ENCODE measurements at places on chromosomes 5 and 9.

DNA sequence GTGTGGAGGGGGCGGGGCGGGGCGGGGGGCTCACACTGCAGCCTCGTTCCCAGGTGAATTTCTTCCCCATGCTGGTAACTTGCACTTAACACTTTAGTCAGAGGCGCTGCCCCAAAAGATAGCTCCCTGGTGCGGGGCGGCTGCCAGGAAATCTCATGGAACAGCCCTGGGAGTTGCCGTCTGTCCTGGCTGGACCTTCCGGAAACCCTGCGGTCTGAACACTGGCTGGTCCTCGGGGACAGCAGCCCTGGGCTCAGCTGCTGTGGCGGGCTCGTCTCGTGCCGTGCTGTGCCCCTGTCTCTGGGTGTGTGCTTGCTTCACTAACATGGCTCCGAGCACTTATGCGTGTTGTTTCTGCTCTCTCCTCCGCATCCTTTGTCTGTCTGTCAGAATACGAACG, 25.8 kb downstream of the PTGES2 start:
- no peak for DNase-seq

DNA sequence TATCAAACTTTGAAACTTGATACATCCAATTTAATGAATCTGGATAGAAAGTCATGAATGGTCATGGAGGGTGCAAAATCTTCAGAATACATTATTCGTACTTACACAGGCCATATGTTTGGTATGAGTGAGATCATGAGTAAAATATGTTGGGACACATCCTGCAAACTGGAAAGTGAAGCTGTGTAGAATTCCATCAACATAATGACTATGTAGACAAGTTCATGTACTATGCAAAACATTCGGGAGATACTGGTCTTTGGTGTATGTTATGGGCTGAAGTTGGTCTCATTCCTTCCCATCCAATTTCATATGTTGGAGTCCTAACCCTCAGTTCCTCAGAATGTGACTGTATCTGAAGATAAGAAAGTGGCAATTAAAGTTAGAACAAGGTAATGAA, 18.1 kb upstream of the CTNND2 start:
- DNase-seq: no peak

DNA sequence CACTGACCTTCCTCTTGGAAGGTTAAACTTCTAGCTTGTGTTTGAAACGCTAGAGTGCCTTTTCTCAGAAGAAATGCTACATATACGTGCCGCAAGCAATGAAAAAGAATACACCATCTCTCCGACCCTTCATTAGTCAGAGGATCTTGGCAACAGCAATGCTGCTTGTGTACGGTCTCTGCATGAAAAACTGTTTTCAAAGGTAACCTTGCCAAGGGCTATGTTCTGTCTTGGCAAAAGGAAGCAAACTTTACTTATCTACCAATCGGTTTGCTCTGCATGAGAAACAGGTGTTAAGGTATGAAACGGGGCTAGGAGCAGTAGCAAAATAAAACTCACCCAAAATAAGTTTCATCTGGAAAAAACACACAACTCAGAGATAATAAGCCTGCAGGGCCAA, 297.8 kb downstream of the FBXL17 start:
- no peak for DNase-seq

- no peak for DNase-seq
Observed at GRCh38 chr9:96100385-96101300, 201.3 kb downstream of the HSD17B3 start.

- no peak for DNase-seq
Observed at GRCh38 chr5:79878721-79879336, 112.2 kb downstream of the MTX3 start.

GRCh38 chr9:27382975-27383374, 86.0 kb upstream of the EQTN start:
- no peak for DNase-seq

- DNase-seq: peak; percentile 31
Observed at GRCh38 chr9:98118640-98119601, at the start of gene TRIM14. TSS of gene TRIM14 (minus strand) at chr9:98119222. CDS start at chr9:98119188, 34 bp downstream.

GRCh38 chr9:113380869-113381378, 4.1 kb upstream of the HDHD3 start:
- DNase-seq: no peak

DNA sequence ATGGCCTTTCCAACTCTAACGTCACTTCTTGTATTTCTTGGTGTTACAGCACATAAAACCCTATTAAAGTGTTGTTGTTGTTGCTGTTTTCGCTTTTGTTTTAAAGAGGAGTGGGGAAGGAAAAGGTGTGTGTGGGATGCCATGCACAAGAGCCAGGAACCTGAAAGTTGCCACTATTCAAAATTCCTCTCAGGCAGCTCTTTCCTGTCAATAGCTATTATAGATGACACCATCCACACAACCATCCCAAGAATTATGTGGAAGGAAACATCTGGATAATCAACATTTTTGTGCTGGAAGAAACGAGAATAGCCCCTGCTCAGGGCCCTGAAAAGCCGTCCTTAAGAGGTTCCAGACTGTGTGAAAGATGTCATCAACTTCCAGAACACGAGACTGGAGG, 79.3 kb downstream of the SHB start:
- no peak for DNase-seq

DNA sequence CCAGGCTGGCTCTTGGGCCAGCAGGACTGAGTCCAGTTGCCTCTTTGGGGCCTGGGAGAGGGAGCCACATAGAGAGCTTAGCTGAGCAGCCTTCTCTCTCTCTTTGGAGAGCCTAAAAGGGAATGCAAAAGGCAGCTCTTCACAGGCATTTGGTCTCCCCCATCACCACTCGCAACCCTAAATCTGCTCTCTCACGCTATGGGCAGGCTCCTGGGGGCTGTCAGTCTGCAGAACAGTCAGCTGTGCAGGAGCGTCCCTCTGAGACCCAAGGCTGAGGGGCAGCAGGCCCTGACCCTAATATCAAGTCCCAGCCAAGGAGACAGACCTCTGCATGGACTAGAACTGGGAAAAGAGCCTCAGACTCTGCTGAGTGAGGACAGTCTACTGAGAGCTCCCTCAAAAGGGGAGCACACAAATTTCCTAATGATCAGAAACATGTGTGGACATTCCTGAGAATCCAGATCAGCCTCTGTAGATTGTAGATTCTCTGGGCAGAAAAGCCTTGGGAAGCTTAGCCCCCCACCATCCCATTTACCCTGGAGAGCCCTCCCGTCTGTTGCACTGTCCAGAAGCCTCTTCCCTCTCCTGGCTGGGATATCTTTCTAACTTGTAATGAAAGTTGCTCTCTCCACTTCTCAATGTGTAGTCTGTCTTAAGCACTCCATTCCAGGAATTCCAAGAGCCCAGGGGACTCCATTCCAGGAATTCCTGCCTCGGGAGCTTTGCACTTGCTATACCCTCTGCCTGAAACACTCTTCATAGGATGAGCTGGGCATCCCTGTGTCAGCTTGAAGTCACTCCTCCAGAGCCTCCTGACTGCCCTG, 79.4 kb downstream of the FAM114A2 start:
- DNase-seq: no peak

GRCh38 chr5:59164041-59164830, 581.4 kb downstream of the RAB3C start:
- no peak for DNase-seq

All from activated CD8-positive, alpha-beta memory T cell treated with anti-CD3 and anti-CD28 coated beads for 1 hour (primary cell).